Germinal center (tissue), 1 donor: ENCODE measurements at places on chromosomes 12 and 14.
A peak's percentile ranks its signal among the peaks of the same experiment; 100 is the strongest.

DNA sequence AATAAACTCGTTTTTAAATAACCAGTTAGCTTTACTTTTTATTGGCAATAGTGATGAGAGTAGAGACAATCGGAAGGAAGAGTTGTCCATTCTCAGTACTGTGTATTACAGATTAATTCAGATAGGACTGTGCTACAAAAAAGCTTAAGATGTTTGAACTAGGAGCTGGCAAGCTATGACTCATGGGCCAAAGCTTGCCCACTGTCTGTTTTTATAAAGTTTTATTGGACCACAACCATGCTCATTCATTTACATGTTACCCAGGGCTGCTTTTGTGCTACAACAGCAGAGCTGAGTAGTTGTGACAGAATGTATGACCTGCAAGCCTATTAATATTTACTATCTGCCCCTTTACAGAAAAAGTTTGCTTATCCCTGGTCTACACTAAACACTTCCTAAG, 19.4 kb downstream of the GNS start:
- no peak for DNase-seq

DNA sequence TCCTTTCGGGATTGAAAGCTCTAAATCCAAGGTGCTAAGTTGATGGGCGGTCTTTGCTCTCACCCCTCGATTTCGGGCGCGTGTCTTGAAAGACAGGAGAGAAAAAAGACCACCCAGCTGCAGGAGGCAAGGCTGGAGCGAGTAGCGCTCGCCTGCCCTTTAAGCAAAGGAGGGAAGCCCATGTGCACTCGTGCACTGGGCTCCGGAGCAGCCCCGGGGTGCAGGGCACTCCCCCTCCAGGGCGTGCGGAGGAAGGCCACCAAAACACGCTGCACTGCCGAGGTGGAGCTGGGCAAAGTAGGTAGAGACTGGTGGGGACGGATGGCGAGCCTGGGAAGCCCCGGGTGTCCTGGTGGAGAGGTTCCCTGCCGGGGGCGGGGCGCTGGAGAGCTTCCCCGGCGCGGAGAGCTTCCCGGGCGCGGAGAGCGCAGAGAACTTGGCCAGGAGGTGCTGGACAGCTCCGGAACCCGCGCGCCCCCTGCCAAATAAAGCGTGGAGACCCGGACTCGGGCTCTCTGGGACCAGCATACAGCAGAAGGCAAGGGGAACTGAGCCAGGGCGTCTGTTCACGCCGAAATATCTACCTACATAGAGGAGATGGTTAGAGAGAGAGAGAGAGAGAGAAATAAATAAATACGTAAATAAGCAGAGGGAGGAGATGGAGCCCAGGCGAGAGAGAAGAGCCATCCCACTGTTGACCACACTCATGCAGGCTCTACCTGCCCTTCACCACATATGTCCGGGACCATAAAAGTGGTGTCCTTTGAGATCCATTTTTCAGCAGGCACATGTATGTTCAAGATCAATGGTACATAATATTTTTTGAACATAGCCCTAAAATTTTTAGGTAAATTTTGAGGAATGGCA, 662 bp upstream of the NELL2 start:
- peak; percentile 70 for DNase-seq

DNA sequence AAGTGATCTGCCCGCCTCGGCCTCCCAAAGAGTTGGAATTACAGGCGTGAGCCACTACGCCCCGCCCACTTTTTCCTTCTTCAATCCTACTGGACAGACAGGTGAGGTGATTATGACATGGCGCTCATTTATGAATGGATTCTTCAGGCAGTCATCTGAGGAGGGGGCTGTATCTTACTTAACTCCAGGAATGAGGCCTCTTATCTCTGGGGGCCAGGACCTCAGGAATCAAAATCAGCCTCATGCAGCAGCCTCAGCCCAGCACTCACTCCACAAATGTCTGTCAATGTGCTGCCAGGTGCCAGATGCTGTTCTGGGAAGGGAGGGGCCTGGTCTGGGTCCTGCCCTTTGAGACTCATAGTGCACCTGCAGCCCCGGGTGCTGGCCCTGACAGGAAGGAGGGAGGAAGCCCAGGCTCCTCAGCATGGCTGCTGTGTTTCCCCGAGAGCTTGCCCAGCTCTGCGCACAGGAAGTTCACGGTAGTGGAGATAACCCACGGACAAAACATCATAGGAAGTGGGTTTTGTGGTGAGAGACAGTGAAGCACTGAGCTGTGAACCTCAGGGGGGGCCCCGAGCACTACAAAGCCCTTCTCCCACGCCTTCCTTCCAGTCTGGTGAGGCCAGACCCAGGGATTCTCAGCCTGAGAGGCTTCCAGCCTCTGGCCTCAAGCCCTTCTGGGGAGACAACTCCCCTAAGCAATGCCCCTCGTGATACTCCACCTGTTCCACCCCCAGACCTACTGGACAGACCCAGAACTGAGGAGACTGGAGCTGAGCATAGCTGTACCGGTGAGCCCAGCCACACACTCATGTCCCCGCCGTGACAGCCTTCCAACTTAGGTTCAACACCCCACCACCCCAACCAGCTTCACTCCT, 22.3 kb downstream of the GALNT6 start:
- peak; percentile 96 for DNase-seq

DNA sequence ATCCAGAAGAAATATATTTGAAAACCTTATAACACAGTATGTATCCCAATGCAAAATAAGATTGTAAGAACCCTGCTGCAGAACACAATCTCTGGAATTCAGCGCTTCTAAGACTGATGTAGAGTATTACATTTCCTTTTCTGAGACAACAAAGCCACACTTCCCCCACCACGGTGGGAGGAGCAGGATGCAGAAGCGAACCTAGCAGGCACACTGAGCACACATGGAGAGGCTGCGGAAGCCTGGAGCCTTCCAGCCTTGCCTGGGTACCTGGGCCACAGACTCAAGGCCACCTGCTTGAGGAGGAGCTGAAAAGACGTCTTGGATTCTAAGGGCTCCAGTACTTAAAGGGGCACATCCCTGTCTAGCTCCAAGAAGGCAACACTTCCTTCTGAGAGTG, 46.4 kb downstream of the TCHP start:
- no peak for DNase-seq

DNA sequence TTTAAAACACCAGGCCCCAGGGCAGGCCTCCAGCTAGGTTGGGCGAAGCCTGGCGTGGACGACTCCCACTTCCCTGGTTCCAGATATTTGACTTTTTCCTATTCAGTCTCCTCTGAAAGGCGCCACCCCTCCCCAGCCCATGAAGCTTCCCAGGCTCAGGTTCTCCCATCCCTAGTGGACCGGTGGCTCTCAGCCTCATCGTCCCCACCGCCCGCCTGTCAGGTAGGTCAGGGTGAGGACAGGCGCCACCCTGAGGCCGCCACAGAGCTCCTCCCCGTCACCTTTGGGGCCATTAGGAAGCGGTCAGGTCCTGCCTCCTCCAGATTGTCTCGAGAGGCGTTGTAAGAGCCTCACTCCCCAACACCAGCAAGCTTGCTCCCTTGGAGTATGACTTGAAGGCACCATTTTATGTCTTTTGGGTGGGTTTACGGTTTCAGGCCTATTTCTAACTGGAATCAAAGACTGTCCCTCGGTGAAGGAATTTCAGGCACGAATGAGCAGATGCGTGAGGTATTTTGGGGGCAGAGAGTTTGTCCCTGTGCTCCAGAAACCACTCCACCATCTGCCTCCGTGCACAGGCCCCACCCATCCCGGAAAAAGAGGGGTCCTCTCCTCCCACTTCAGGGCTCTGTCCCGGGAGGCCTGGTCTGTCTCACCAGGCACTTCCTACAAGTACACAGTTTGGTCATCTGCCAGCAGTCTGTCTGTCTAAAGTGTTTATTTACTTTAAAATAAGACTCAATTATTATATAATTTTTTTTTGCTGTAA, 55.6 kb downstream of the TSPAN9 start:
- no peak for DNase-seq

DNA sequence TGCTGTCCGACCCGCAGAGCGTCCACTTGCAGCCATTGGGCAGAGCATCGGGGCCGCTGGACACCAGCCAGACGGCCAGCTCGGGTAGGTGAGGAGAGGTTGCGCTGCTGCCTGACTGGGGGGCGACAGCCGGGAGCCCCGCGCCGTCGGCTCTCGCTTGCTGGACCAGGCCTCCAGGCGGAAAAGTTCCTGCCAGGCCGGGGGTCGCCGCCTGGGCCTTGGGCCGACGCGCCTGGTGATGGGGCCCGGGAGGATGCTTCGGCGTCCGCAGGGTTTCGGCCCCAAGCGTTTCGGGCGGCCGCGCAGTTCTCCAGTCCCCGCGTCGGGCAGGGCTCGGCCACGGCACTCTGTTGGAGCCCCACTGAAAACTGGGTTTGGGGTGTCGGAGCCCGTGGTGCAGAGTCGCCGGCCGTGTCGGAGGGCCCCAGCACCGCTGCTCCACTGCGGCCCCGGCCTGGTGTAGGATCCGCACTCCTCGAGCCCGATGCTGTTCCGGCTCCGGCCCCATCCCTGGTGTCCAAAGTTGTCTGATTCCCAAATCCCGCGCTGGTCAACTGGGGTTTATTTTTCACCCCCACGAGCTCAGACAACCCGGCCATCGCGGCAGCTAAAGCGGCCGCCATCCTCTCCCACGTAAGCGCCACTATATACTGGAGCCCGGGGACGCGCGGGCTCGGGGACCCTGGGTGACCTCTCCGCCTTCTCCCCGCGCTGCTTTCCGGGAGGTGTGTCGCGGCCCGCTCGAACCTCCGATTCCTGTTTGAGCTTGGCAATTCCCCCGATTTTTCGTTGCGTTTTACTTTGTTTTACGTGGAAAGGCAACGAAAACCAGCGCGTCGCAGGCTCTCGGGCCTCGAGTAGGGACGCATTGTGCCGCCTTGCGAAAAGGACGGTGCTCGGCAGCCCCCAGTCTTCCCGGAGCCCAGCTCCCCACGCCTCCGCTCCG, 872 bp downstream of the VSX2 start:
- no peak for DNase-seq

- peak; percentile 24 for DNase-seq
Measured at GRCh38 chr14:60845523-60845922, 111.0 kb downstream of the MNAT1 start.

DNA sequence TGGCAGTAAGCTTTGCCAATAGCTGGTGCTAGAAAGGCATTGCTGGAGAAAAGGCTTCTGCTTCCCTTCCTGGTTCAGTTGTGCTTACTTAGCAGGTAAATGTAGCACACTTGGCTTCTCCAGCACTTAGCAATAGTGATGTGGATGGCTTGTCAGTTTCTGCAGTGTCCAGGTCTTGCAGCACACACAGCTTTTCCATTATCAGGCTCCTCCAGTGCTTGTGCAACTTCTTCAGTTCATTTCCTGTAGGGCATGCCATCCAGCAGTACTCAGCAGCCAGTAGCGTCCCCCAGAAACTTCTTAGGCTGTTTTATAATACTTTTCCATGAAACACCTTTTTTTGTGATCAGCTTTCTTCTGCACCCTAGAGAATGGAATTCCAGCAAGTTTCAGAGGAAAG, 154.6 kb downstream of the SLC6A15 start:
- DNase-seq, result no peak

- no peak for DNase-seq
Measured at GRCh38 chr12:130357729-130358330, 20.1 kb downstream of the PIWIL1 start.

- DNase-seq, result no peak
Measured at GRCh38 chr12:116202940-116203339, 74.6 kb downstream of the MED13L start.

DNA sequence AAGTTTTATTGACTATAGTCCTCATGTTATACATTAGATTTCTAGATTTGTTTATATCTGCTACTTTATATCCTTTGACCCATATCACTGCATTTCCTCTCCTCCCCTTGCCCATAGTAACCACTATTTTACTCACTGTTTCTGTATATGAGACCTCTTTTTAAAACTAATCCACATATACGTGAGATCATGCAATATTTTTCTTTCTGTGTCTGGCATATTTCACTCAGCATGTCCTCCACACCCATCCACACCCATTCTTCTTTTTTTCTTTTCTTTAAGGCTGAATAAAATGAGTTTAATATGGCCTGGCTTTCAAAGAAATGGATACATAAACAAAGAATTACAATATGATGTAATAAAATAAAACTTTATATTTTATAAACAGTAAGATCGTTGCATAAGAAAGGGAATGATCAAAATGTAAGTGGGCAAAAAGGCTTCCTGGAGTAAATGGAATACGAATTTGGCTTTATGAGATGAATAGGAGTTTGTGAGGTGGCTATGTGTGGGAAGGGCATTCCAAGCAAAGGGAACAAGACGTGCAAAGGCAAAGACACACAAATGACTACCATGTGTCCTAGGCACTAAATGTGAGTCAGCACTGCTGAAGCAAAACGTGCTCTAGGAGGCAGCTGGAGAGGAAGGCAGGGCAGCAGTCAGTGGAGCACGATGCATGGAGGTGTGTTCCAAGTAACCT, 53.2 kb upstream of the HIF1A start:
- DNase-seq, result no peak

DNA sequence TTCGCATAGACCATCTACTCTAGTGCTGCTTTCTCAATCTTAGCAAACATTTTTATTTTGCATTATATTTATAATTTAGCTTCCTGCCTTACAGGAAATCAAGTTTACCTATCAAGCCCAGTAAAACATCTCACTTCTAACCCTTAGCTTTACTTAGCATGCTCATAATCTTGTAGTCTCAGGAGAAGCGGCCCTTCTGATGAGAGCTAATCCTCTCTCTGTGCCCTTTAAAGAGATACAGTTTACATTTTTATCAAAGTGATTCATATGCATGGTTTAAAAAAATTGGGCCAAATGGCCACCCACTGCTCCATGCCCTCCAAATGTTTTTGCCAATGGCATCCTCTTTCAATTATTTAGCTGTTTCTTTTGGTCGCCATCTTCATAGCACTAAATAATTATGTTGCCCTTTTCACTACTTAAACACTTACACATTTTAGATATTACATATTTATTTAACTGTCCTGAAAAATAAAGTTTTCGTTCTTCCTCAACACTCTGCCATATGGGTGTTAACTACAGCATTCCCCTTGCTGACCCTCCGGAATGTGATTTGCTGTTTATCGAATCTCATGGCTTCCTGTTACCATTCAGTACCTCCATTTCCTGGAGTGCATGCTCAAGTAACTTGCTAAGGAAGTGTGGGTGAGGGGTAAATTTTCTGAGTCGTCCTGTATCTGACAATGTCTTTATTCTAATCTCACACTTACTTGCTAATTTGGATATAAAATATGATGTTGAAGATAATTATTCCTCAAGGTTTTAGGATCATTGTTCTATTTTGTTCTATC, 29.3 kb downstream of the YLPM1 start:
- no peak for DNase-seq
